Stimulated activated CD4-positive, alpha-beta T cell treated with anti-CD3 and anti-CD28 coated beads, Interleukin-12 subunit alpha, Interleukin-12 subunit beta, amount 100 ng/mL, for 48 hours (primary cell): ENCODE measurements at places on chromosomes 3 and 15.

- no peak for DNase-seq
Observed at GRCh38 chr3:4302747-4303146, 422 bp upstream of the SETMAR start.

- DNase-seq = no peak
Observed at GRCh38 chr15:73936588-73937290, 10.5 kb downstream of the LOXL1 start.

DNA sequence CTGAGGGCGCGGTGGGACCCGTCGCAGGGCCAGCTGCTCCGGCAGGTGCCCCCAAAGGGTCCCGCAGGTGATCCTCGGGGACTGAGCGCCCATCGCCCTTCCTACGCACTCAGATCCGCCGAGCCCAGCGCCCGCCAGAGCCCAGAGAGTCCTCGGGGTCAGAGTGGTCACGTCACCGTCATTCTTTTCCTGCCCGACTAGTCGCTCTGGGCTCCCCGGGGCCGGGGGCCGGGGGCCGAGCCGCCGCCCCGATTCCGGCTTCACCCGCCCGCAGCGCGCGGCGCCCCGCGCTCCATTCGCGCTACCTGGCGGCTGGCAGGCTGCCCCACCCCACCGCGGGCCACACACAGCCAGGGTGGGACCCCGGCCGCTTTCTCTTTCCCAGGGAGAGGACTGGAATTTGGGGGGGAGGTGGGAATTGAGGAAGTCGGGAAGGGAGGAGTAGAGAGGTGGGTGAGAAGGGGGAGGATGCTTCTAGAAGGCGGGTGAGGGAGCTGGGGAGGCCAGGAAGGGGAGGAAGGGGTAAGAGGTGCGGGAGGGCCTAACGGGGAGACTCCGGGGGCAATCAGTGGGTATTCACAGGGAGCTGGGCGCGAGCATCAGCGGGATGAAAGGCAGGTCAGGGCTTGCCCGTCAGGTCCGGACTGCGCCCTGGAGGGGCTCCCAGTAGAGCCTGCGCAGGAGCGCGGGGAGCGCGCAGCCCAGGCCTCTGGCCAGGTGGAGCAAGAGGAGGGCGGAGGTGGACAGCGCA, 36.1 kb upstream of the EPHB3 start:
- DNase-seq = no peak

DNA sequence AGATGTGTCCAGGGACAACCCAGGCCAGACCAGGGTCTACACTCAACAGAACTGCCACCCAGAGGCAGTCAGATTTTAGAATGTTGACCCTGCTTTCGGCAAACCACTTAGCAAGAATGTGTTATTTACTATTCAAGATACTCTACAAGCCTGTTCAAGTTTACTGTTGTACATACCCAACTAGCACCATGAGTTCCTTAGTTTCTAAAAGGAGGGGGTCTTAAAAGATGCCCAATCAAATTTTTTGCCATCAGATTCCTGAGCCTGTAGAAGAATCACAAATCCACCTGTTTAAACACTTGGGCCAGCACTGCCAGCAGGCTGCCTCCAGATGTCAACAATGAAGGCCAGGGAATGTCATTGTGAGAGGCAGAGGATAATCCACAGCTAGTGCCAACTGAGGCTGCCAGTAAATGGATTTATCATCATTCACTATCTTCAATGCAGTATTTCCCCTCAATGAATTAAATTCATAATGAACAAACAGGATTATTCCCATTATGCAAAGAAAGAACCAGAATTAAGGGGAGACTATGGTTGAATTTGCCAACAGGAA, 43.5 kb upstream of the SNRPA1 start:
- DNase-seq = no peak

- DNase-seq = peak; percentile 87
Observed at GRCh38 chr15:74950078-74950908, 6.3 kb downstream of the RPP25 start.

DNA sequence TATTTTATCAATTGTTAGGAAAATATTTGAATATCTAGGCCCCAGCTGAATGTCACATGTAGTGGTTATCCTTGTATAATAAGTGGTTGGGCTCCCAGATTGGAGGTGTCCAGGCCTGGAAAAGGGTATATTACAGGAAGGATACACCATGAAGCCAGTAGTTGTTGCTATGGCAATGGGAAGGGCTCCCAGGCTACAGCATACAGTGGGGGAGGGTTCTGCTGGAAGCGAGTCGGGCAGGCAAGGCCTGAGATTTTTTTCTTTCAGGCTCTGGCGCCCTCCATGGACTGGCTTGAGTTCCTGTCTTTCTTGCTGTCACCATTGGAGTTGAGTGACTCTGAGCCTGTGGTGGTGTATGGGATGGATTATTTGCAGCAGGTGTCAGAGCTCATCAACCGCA, 8.9 kb downstream of the ECE2 start:
- no peak for DNase-seq

GRCh38 chr3:62556121-62556815, 182.9 kb upstream of the FEZF2 start:
- no peak for DNase-seq

GRCh38 chr15:65659502-65660052, 37.8 kb downstream of the SLC24A1 start:
- no peak for DNase-seq

DNA sequence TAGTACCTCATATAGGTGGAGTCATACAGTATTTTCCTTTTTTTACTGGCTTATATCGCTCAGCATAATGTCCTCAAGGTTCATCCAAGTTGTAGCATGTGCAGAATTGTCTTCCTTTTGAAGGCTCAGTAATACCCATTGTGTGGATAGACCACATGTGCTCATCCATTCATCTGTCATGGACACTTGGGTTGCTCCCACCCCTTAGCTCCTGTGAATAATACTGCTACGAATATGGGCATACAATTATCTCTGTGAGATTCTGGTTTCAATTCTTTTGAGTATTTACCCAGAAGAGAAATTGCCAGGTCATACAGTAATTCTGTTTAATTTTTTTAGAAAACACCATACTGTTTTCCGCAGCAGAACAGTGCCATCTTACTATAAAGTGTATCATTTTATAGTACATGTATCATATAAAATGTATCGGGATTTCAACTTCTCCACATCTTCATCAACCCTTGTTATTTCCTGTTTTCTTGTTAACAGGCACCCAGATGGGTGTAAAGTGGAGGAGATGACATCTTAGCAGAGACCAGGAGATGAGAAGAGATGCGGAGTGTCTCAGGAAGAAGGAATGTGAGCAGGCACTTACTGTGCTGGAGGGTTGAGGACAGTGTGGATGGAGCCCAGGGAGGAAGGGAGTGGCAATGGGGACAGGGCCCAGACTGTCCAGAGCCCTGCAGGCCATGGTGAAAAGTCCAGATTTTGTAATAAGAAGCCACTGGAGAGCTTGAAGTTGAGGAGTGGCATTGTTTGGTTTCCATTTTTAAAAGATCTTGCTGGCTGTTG, 27.0 kb upstream of the PRR23E start:
- no peak for DNase-seq

DNA sequence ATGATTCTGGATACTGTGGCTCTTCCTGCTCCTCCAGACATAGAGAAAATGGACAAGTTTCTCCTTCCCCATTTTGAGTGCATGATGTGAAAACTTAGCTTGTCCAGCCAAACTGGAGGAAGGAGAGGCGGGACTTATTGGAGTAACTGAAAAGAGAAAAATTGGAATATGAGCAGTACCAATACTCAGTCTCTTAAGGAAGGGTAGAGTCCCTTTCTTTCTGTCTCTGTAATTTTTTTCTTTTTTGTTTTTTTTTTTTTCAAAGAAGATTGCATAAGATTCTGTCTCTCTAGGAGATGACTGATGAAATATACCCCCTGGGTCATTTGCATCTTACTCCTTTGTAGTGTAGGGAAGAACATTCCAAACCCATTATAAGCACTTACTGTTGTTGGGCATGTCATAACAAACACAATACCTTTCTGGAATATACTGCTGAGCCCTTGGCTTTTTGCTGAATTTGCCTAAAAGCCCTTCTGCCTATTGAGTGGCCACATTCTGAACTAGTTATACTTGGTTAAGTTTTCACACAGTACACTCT, 498.1 kb upstream of the TPRG1 start:
- no peak for DNase-seq
